ENCODE measurements at places on chromosomes 4 and X.

- DNase-seq = no peak
Observed at GRCh38 chr4:7826176-7826908, 113.3 kb downstream of the AFAP1 start.

- DNase-seq = peak; percentile 59
Observed at GRCh38 chr4:153137159-153137558, 67.1 kb upstream of the TRIM2 start.

DNA sequence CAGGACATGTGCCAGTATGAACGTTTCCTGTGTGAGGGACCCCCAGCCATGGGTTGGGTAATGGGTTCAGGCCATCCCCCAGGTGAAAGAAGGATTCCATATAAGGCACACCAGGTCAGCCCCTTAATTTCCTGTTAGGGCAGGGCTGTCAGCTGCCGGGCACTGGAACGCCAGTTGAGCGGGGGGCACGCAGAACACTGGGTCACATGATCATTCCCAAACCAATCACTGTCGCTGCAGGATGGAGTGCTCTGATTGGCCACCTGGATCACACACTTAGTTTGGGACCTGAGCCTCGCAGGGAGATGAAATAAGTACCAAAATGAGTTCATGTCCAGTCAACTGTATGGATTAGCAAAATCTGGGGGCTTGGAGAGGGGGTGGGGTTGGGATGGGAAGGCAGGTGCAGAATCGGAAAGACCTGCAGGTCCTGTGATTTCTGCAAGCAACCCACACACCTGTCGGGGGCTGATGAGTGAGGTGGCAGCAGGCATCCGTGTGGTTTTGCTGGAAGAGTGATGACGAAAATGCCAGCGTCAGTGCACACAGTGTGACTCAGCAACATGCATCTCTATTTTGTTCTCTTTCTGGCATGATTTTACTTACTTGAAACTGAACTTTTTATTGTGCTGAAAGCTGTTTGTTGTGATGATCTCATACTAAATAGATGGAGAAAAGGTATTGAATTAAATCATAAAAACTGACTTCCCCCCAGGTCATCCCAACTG is 32.2 kb downstream of the RNF212 start:
- peak; percentile 37 for DNase-seq

DNA sequence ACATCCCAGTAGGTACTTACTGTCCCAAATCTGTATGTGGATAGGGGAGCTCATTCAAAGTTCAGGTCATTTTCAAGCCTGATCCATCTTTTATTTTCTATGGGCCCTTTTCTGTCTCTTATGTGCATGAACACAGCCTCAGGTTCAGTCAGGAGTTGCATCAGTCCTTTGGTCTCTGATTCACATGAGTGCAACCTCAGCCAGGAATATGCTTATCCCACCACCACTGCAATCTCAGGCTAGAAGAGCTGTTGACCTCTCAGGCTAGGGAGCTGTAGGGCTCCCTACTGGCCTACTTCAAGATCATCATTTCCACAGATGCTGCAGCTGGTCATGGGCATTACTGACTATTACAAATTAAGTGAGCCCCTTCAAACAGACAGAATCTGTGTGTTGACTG is 27.2 kb downstream of the AASDH start:
- DNase-seq = no peak

GRCh38 chr4:78923464-78924312 is 15.6 kb downstream of the PAQR3 start:
- no peak for DNase-seq

GRCh38 chrX:153611298-153612095 is 12.6 kb upstream of the CCNQ start:
- no peak for DNase-seq

- DNase-seq = peak; percentile 48
Observed at GRCh38 chr4:82905205-82905604, 4.7 kb downstream of the THAP9 start.

DNA sequence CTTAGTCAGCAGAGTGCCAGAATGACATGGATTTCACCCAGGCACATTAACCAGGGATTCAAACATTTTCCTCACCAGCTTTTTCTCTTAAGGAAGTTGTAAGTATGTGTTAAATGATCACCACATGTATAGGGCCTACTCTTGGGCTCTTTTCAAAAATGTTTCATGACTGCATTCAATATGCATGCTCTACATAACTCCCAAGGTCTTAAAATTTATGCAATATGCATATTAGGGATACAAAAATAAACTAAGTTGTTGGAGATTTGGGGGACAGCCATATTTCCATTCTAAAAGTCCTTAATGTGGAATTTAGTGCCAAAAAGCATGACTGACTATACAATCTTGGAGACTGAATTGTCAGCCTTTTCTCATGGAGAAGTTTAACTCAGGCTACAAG is 25.0 kb upstream of the TRPC5OS start:
- no peak for DNase-seq

DNA sequence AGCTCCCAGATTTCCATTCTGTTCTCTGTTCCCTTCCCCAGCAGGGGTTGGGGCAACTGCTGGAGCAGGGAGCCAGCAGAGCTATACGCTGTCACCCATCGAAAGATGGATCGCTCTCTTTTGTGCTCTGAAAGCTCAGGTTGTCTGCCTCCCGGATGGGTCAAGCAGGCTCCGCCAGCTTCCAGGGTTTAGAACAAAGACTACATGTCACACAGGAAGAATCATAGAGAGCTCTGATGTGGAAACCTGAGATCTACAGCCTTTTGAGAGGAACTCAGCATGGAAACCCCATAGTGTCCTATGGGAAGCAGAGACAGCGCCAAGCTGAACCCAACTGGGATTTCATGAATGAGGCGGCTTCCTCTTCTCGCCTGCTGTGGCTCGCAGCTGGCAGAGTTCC is 205.4 kb downstream of the HS3ST1 start:
- no peak for DNase-seq

DNA sequence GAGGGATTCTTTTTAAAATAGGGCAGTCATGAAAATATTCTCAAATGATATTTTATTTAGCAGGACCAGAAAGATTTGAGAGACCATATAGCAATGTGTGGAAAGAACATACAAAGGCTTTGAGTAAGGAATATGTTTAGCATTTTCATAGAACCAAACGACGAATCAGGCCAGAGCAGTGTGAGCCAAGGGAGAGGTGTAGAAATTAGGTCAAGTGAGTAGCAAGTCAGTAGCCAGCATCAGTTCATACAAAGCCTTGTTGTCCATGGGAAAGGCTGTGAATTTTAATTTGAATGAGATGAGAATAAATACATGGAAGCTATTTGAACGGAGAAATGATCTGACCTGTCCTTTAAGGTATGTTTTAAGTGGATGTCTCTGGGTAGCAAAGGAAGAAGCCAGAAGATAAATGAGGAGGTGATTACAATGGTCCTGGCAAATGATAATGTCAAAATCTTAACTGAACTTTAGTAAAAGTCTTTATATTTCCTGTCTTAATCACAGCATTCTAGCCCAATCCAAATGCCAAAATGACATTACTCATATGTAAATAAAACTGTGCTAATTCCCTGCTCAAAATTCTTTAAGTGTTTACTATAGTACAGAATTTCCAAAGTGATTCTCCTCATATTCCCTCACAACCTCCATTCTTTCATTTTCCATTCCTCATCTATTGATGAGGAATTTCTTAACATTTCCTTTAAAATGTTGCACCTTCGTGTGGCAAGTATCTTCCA is 155.7 kb upstream of the SLIT2 start:
- peak; percentile 35 for DNase-seq

DNA sequence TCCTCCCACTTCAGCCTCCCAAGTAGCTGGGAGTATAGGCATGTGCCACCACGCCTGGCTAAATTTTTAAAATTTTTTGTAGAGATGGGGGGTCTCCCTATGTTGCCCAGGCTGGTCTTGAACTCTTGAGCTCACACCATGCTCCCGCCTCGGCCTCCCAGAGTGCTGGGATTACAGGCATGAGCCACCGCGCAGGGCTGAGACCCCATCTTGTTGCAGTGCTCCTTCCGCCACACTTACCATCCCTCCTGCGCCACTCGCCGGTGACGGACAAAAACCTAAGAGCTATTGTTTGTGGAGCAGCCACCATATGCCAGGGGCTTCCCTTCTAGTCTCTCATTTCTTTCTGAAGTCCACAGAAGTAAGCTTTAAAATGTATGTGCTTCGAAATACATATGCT is 34.5 kb downstream of the NSG1 start:
- DNase-seq = no peak

DNA sequence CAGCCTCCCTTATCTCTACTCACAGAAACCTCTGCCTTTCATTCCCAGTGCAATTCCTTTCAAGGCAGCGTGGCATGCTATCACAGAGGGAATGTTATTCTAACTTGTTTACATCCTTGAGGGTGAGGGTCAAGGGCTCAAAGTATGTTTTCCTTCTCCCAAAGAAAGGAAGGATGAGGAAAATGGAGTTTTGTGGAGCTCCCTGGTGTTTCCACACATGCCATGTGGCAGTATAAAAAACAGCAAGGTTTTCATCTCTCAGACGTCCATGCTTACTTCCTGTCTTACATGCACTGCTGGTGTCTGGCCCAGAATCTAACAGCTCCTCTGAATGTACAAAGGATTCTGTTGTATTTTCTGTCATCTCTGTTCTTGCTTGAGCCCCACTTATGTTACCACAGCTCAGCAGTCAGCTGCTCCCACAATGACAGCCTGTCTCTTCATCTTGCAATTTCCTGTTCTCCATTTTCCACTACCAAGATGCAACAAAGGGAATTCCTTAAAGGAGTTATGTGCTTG is 128.0 kb downstream of the SNCA start:
- DNase-seq = no peak

GRCh38 chr4:17283832-17284231 is 228.1 kb downstream of the QDPR start:
- no peak for DNase-seq

DNA sequence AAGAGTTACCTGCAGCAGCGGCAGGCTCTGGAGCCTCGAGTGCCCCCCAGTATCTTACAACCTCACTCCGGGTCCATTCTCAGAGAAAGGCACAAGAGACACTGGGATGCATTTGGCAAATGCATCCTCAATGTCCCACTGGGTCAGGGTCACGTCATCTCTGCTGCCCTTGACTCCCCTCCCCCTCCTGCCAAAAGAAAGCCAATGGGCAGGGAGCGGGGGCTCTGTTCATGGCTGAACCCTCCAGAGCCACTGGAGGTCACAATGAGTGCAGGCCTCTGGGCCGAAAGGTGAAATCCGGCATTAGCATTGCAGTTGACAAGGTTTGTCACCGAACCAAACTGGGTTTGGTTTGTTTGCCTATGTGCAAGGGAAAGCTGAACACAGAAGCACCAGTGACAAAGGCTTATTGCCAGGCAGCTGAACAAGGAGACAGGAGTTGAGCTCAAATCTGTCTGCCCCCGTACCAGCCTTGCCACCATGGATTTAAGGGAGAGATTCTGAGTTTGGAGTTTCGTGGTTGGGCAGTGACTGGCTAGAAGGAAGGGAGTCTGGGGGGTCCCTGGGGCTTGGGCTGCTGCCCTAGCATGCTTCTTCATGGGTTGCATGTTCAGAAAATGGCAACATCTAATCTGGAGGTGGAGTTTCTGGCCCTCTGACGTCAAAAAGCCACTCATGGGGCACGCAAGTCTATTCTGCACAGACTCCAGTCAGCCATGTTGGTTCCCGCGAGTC is 64.3 kb downstream of the HTRA3 start:
- DNase-seq = no peak

DNA sequence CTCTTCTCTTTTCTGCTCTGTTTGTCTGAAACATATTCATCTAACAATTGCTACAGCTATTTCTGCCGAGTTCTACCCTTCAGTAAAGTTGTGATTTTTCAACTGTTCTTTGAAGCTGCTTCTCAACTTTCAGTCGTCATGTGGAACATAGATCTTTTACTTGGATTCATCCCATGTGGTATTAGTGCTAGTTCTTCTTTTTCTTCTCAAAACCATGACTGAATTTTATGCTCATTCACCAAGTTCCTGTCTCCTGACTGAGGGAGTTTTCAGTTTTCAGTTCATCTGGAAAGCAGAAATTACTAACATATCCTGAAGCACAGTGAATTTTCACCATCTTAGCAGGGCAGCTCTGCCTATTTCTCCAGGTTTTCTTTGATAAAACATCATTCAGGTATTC is 12.1 kb downstream of the ACSL4 start:
- DNase-seq = no peak

GRCh38 chrX:15217161-15217560 is 52.7 kb downstream of the ASB9 start:
- no peak for DNase-seq

DNA sequence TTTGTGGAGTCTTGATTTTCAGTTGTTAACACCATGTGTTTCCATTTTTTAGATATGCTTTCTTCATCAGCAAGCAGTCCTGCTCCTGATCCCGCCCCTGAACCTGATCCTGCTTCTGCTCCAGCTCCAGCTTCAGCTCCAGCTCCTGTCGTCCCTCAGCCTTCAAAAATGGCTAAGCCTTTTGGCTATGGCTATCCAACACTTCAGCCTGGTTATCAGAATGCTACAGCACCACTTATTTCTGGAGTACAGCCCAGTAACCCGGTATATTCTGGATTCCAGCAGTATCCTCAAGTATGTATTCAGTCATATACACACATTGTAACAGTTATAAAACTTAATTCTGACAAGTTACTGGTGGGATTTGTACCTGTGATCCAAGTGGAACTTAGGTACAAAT is 60.9 kb downstream of the SEC24B start:
- DNase-seq = no peak

GRCh38 chrX:77436271-77436670 is 10.9 kb upstream of the FGF16 start:
- no peak for DNase-seq

DNA sequence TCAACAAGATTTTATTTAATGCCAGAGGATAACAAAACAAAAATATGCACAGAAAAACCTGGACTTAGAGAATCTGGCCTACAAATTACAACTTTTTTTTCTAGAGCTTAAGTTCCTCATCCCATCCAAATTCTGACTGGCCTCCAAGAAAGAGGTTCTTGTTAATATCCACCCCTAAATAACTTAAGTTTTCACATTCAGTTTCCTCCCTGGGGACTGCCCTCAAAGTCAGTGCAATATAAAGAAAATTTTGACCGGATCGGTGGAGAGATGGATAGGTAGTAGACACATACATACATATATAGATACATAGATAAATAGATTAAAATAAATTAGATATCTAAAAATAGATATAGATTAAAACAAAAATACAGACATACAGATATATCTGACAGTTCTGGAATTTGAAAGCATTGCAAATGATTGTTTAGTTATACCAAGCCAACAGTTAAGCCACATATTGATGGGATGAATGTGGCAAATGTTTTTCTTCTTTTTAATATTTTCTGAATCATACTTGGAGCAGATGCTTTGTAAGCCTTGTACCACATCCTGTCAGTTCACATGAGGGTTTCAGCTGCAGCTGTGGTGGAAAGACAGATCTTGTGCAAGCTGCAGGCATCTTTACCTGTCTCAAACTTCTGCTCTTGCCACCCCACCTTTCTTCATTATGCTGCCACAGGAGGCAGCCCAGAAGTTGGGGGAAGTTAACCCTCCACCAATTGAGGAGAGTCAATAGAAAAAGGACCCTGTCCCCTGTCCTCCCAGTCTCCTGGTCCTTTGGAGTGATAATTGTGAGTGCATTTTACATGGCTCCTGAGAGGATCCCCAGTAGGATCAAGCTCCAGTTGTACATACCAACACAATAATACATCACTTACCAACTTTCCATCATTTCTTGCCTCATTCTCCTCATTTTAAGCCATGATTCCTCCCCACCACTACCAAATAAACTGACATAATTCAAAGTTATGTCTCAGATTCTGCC is 58.5 kb upstream of the PRDM8 start:
- DNase-seq = peak; percentile 78

- DNase-seq = no peak
Observed at GRCh38 chr4:118032691-118033090, 1.6 kb upstream of the NDST3 start.

GRCh38 chrX:84168095-84168494 is 19.9 kb downstream of the RPS6KA6 start:
- peak; percentile 71 for DNase-seq

GRCh38 chr4:18022572-18023050 is 1.1 kb upstream of the LCORL start:
- no peak for DNase-seq

Measured in HCEC 1CT (cell line).